ENCODE measurements at places on chromosomes 16 and 17.
A peak's percentile ranks its signal among the peaks of the same experiment; 100 is the strongest.

GRCh38 chr17:50564916-50565315 is 4.4 kb downstream of the CACNA1G start:
- DNase-seq: no peak

DNA sequence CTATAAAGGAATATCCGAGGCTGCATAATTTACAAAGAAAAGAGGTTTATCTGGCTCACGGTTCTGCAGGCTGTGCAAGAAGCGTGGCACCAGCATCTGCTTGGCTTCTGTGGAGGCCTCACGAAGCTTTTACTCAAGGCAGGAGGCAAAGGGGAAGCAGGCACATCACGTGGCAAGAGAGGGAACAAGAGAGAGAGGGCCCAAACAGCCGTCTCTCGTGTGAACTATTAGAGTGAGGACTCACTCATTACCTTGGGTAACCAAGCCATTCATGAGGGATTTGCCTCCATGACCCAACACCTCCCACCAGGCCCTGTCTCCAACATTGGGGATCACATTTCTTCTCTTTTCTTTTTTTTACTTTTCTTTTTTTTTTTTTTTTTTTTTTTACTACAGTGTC is 7.5 kb upstream of the ALKBH5 start:
- DNase-seq: no peak

DNA sequence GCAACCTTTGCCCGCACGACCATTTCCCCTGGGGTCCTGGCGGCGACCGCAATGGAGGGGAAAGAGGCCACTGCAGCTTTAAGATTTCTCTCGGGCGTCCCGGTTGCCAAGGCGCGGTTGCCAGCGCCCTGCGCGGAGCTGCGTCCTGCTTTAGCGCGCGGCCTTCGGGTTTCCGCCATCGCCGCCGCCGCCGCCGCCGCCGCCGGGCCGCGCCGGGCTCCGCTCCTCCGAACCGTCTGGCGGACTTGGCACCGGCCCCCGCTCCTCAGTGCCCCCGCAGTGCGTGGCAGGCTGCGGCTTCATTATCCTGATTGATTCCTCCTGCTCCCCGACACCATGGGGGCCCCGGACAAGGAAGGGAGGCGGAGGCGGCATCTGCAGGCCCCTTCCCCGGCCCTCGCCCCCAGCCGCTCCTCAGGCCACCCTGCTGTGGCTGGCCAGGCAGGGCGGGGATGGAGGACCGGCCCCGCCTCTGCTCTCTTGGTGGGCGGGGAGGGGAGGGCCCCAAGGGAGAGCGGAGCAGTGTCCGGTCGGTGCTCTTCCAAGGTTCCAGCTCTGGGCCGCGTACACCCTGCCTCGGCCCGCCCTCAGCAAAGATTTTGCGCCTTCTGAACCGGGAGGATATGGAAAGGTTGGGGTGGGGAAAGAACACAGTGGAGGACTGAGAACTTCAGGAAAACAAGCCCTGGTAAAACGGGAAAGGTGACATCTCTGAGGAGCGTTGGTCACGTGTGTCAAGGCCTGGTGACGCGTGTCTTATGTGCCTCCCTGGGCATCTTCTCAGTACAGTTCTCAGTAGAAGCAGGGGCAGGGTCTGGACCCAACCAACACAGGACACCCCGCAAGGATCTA is 34.0 kb downstream of the NEUROD2 start:
- DNase-seq: no peak

- peak; percentile 2 for DNase-seq
Measured at GRCh38 chr17:14337596-14338079, 36.8 kb downstream of the HS3ST3B1 start.

DNA sequence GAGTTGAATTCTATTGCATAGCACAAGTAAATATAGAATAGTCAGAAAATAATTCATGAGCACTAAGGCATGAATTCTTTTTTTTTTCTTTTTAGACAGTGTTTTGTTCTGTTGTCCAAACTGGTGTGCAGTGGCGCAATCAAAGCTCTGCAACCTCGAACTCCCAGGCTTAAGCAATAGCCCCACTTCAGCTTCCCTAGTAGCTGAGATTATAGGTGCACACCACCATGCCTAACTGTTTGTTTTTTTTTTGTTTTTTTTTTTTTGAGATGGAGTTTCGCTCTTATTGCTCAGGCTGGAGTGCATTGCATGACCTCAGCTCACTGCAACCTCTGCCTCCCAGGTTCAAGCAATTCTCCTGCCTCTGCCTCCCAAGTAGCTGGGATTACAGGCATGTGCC is 16.6 kb downstream of the TUBD1 start:
- no peak for DNase-seq

GRCh38 chr17:78923660-78924453 is 1.3 kb downstream of the TIMP2 start:
- no peak for DNase-seq

GRCh38 chr17:62112229-62112628 is 47.2 kb upstream of the MED13 start:
- DNase-seq: no peak

- no peak for DNase-seq
Measured at GRCh38 chr17:6394055-6394606, 40.8 kb downstream of the AIPL1 start.

GRCh38 chr16:54053891-54054820 is 232.4 kb downstream of the IRX3 start:
- no peak for DNase-seq

GRCh38 chr16:60741810-60742209 is 1294.4 kb downstream of the CDH8 start:
- DNase-seq: no peak

- no peak for DNase-seq
Measured at GRCh38 chr17:16922386-16923096, 49.4 kb downstream of the TNFRSF13B start.

DNA sequence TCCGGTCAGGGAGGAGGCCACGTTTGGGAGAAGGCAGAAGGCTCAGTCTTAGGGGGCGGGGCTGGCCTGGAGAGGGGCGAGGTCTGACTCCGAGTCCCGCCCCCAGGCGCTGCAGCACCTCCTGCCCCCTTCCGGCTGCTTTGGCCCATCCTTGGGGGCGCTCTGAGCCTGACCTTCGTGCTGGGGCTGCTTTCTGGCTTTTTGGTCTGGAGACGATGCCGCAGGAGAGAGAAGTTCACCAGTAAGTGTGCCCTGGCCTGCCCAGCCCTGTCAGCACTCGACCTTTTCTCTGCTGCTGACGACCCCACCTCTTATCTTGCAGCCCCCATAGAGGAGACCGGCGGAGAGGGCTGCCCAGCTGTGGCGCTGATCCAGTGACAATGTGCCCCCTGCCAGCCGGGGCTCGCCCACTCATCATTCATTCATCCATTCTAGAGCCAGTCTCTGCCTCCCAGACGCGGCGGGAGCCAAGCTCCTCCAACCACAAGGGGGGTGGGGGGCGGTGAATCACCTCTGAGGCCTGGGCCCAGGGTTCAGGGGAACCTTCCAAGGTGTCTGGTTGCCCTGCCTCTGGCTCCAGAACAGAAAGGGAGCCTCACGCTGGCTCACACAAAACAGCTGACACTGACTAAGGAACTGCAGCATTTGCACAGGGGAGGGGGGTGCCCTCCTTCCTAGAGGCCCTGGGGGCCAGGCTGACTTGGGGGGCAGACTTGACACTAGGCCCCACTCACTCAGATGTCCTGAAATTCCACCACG is 1.5 kb downstream of the TNFRSF12A start:
- DNase-seq: peak; percentile 73

DNA sequence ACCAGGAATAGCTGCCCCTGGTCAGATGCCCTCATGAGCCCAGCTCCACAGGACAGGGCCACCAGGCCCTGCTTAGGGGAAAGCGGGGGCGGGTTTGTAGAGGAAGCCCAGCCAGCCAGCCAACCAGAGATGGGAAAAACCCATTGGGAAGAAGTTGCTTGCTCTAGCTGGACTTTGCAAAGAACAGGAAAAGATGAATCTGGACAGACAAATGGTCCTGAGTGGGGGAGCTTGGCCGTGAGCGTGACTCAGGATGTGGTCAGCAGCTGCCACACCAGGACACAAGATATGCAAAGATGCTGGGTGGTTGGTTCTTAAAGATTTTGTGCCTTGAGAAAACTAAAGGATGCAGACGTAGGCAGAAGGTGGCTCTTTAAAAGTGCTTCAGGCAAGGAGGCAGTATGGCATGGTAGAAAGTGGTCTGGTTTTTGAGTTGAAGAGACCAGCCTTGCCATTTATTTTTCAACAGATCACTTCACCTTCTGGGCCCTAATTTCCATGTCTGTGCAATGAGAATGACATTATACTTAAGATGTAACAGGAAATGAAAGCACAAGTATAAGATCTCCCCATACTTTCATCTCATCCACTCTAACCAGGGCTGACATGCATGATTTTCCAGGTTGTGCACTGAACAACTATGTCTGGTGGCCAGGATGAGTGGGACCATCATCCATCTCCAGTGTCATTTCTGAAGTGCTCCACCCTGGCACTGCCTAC is 27.8 kb upstream of the HEATR6 start:
- no peak for DNase-seq

- DNase-seq: no peak
Measured at GRCh38 chr16:54335230-54335629, 48.6 kb upstream of the IRX3 start.

GRCh38 chr16:22685459-22685830 is 128.5 kb upstream of the HS3ST2 start:
- no peak for DNase-seq

DNA sequence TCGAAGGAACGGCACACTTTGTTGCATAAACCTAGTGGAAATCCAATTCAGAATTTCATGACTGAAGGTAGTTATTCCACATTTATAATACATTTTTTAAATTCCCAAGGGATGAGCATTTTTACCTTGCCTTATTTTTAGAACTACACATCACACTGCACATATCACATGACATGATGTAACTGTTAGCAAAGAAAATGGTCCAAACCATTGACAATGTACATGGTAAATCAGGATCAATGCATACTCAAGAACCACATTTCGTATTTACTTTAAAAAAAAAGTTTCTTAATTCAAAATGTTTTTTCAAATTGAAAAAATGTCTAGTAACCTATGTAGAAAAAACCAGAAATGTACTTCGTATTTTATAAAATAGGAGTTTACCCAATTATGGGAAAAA is 2.5 kb downstream of the KANSL1 start:
- no peak for DNase-seq

DNA sequence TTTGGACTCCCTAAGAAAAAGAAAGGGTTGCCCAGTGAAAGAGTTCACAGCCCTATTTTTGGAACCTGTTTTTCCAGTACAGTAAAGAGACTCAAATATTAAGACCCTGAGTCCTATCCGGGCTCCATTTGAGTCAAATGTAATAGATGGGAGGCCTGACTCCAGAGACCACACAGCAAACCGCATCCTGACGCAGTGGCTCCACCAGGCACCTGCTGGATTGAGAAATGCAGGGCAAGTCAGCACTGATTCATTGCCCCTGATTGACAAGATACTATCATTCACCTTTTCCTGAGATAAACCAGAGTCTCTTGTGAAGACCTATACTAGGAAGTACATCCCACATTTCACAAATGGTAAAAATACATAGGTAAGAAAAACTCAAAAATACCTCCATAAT is 715.7 kb upstream of the SOX9 start:
- no peak for DNase-seq

GRCh38 chr17:41813152-41813680 is 412 bp downstream of the FKBP10 start:
- DNase-seq: no peak

DNA sequence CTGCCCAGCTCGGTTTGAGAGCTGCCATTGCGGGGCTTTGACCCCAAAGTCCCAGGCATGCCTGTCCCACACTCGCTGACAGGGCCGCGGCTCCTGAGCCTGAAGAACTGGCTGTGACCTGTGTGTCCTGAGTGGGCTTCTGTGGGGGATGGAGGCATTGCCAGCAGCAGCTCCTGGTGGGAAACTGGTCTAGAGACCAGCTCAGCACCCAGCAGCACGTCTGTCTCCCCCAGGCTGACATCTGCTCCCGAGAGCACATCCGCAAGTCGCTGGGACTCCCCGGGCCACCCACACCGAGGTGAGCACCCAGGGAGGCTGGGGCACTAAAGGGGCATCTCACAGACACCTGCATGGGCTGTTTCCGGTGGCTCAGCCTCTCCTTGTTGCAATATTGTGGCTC is 13.4 kb downstream of the ENDOV start:
- DNase-seq: no peak

DNA sequence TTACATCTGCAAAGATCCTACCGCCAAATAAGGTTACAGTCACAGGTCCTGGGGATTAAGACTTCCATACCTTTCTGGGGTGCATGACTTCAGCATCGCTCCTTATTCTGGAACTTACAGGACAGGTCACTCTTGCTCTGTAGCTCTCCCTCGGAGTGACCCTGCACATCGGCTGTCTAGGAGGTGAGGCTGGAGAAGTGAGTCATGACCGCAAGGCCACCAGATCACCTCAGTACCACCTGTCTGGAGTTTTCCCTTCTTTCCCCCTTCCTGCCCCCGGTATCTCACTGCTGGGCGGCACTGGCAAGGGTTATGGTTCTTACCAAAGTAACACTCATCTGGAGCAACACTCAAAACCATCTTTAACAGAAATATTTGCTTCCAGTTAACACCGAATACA is 374.8 kb downstream of the SLC39A11 start:
- no peak for DNase-seq

- DNase-seq: no peak
Measured at GRCh38 chr16:48949636-48950035, 332.0 kb downstream of the CBLN1 start.

DNA sequence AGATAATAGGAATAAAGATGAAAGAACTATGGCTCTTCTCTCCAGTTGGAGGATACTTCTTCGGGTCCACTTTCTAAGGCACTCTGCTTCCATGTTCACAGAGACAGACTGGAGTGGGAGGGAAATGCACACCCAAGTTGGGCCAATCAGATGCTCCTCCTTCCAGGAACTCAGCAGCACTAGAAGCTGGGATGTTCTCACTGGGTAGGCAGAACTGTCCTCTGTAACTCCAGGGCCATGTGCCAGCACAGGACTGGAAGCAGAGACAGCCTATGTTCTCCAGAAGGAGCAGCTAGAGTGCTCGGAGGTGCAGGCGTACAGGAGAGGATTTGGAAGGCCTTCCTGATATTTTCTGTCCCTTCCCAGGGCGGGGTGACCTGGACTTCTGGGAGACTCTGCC is 49.9 kb upstream of the SREBF1 start:
- no peak for DNase-seq

DNA sequence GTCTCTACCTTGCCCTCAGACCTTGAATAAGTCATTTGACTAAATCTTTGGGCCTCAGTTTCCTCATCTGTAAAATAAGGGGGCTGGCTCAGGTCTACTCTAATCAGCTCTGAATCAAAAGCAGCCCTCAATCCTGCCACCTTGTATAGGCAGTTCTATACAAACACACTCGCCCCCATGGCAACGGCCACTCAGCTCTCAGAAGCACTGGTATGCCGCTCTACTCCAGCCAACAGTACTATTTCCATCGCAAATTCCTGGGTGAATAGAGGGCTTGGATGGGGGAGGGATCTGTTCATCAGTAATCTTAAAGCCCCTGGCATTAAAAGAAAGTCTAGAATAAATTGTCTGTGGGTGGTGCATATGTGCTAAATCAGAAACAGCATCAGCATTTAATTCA is 21.2 kb upstream of the TAOK1 start:
- no peak for DNase-seq

- DNase-seq: no peak
Measured at GRCh38 chr17:38339891-38340290, 3.9 kb downstream of the GPR179 start.

Data from activated CD8-positive, alpha-beta memory T cell treated with anti-CD3 and anti-CD28 coated beads for 4 hours (primary cell).